Kidney capillary endothelial cell (primary cell): ENCODE measurements at places on chromosomes 12 and 14.

GRCh38 chr14:96816281-96816680 is 19.1 kb downstream of the VRK1 start:
- no peak for DNase-seq

- no peak for DNase-seq
Observed at GRCh38 chr14:32329146-32329545, at the start of gene AKAP6. AKAP6 (plus strand) TSS chr14:32329298; CDS start chr14:32433494, 104,196 bp downstream.

- no peak for DNase-seq
Observed at GRCh38 chr14:98835051-98835824, 436.8 kb downstream of the BCL11B start.

- no peak for DNase-seq
Observed at GRCh38 chr14:52792097-52792415, 649 bp upstream of the GNPNAT1 start.

DNA sequence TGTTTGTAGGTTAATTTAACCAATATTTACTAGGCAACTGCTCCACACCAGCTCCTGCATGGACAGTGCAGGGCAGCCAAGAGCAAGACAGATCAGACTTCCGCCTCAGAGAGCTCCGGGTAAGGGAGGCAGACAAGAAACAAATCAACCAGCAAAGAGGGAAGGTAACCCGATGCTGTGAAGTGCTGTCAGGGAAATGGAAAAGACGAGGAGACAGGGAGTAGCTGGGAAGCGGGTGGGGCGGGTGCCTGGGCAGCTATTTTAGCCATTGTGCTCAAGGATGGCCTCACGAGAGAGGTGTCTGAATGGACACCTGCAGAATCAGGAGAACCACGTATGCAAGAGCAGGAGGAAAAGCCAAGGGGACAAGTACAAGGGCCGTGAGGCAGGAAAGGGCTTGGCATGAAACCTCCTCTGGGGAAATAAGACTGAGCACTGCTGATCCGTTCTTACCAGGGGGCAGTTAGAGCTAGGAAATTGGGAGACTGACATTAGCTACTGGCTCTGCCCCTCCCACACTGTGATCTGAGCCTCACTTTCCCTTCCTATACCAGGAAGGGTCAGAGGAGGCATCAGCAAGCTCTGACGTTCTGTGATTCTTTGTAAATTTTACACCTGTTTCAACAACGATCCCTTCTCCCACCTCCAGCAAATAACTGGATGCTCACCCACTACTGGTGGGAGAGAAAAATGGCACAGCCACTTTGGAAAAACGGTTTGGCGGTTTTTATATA is 6.5 kb upstream of the TMEM119 start:
- no peak for DNase-seq

- DNase-seq, result no peak
Observed at GRCh38 chr14:98947911-98948595, 323.9 kb downstream of the BCL11B start.

DNA sequence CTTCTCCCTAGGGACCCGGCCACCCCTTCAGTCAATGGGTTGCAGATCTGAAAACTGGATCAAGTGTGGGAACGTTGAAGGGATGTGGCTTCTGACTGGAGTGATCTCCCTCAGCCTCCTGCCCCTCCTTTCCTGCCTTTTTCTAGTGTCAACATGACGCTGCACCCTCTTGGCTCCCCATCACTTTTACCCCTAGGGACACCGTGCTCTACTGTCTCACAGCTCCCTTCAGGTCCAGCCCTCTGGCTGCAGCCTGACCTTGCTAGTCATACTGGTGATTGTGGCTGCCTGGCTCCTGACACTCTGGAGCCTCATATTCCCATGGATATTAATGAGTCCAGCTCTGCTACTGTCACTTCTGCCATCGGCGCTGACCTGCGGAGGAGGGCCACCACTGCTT is 51.5 kb upstream of the RASSF3 start:
- no peak for DNase-seq
